Activated CD8-positive, alpha-beta T cell treated with anti-CD3 and anti-CD28 coated beads, Interleukin-2, amount 10 ng/mL, durations not matched to agents 7 days and 5 days (primary cell): ENCODE measurements at places on chromosomes 11 and 22. TPM values are rescaled to one million over a fixed set of nuclear protein-coding genes. Genes with fewer than 3 reads are reported as not detected.

DNA sequence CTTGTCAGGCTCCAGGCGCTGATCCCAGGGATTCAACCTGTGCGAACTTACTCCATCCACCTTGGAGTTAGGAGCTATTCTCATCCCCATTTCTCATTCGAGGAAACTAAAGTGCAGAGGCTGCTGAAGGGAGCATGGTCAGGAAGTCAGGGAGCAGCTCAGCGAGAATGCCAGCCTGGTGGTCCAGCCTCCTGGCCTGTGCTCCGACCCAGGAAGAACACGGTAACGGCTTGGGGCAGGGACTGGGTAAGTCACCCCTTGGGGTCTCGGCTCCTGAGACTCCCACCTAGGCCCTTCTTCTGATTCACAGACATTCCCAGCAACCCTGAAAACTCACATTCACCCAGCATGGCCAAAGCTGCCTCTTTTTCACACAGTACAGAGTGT lies 132.8 kb downstream of the CRYBB2 start:
- DNase-seq: no peak

- no peak for DNase-seq
Observed at GRCh38 chr11:76701294-76702040, 30.9 kb upstream of the LRRC32 start.

OR6A2 gene
- total RNA-seq: 0.05 TPM

- no peak for DNase-seq
Observed at GRCh38 chr11:100874203-100874602, 187.1 kb downstream of the ARHGAP42 start.

DNA sequence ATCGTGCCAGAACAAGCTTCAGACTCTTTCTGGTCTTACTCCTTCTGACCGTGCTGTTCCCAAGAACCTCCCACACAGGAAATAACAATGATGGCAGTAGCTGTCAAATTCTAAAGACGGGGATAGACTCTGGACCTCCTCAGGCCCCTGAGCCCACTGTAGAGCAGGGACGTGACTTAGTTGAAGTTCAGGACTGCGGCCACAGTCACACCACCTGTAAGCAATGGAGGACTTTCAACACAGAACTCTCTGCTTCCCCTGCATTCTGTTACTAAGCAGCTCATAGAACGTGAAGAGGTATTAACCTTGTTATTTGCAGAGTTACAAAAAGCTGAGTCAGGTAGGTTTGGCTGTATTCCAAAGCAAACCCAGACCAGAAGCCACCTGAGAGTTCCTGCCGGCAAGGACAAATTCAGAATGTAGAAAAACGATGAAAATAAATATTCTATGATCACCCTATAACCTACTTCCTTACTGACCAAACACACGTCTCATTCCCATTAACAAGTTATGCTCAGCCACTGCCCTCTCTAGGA lies 12.7 kb downstream of the TMEM45B start:
- DNase-seq: no peak
